Activated T-cell treated with anti-CD3 and anti-CD28 coated beads, Interleukin-2, amount 50 U/mL, for 72 hours (primary cell): ENCODE measurements at places on chromosomes 5 and 9. TPM values are rescaled to one million over a fixed set of nuclear protein-coding genes. Genes with fewer than 3 reads are reported as not detected.

DNA sequence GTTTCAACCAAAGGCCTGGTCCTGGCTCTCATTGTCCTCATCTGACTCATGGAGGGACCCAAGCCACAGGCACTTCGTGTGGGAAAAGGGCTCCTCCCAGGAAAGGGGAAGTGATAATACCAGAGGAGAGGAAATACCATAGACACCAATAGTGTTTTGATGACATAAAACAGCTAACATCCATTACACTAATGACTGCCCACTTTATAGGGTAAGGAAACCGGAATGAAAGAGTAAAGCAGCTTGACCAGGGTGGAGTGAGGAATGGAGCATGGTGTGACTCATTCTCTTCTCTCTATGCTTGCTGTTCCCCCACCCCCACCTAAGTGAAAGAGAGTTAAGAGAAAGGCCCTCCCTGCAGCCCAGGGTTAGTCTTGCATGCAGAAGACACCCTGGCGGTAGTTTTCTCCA, 67.4 kb upstream of the HRH2 start:
- H3K36me3 ChIP-seq: peaks cover under 1% of the 10 kb centered on the region
- peaks cover 5% of the 10 kb centered on the region for H3K4me1 ChIP-seq
- H3K4me3 ChIP-seq: no peak overlapping the region
- no peak overlapping the region for H3K27ac ChIP-seq
- DNase-seq: no peak

DNA sequence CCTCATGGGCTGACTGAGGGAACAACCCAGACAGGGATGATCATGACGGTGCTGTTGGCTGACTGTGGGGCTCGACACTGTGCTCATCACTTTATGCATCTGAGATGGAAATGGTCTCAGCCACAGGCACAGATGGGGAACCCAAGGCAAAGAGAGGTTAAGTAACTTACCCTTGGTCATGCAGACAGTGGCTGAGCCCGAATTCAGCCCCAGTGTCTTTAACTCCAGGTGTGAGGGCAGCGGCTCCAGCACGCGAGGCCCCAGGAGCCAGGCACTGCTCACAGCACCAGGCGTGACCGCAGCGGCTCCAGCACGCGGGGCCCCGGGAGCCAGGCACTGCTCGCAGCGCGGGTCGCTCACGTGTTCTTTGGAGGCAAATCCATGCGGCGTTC, 45.3 kb upstream of the FCN1 start:
- H3K27ac ChIP-seq: no peak overlapping the region
- DNase-seq: no peak
- H3K36me3 ChIP-seq: no peaks in the 10 kb centered on the region
- no peaks in the 10 kb centered on the region for H3K4me1 ChIP-seq
- H3K27me3 ChIP-seq: no peaks in the 10 kb centered on the region

GRCh38 chr9:88076286-88077070, 61.8 kb downstream of the SPATA31C2 start:
- no peaks in the 10 kb centered on the region for H3K36me3 ChIP-seq
- no peak overlapping the region for H3K27ac ChIP-seq
- H3K27me3 ChIP-seq: peaks cover 66% of the 10 kb centered on the region
- peak overlapping the region; percentile 86 for H3K4me3 ChIP-seq
- peaks cover 17% of the 10 kb centered on the region for H3K4me1 ChIP-seq

DNA sequence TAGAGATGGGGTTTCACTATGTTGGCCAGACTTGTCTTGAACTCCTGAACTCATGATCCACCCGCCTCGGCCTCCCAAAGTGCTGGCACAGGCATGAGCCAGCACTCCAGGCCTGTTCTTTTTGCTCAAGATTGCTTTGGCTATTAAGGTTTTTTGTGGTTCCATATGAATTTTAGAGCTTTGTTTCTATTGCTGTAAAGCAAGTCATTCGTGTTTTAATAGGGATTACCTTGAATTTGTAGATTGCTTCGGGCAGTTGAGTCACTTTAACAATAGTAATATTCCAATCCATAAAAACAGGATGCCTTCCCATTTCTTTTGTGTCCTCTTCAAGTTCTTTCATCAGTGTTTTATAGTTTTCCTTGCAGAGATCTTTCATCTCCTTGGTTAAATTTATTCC, 22.1 kb downstream of the C6 start:
- no peak overlapping the region for H3K27ac ChIP-seq
- no peak overlapping the region for H3K4me3 ChIP-seq
- DNase-seq: no peak
- no peaks in the 10 kb centered on the region for H3K4me1 ChIP-seq

- DNase-seq: no peak
- H3K36me3 ChIP-seq: no peaks in the 10 kb centered on the region
- no peaks in the 10 kb centered on the region for H3K27me3 ChIP-seq
- no peaks in the 10 kb centered on the region for H3K4me1 ChIP-seq
- no peak overlapping the region for H3K27ac ChIP-seq
These were observed 133.7 kb downstream of the NMUR2 start for GRCh38 chr5:152271420-152271819.

- no peaks in the 10 kb centered on the region for H3K27me3 ChIP-seq
- no peak for DNase-seq
- no peaks in the 10 kb centered on the region for H3K36me3 ChIP-seq
- H3K4me3 ChIP-seq: no peak overlapping the region
- H3K27ac ChIP-seq: no peak overlapping the region
- peaks cover 7% of the 10 kb centered on the region for H3K4me1 ChIP-seq
These were observed 240.0 kb upstream of the SLC24A2 start for GRCh38 chr9:20028849-20029231.

DNA sequence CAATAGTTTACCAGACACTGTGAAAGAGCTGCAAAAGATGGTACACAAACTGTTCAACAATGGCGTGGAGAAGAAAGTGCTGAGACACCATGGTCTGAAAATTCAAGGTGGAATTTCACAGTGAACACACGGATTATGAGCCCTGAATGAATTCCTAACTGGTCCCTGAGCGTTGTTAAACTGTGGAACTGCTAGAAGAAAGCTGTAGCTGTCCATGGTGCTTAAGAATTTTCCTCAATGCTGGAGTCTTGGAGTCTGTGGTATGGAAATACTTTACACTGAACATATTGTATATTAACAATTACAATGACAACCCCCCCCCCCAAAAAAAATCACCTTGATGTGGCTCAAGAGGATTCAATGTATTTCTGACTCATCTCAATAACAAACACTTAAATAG, 68.5 kb downstream of the SLC24A2 start:
- no peaks in the 10 kb centered on the region for H3K36me3 ChIP-seq
- H3K4me3 ChIP-seq: no peak overlapping the region
- no peak overlapping the region for H3K27ac ChIP-seq
- DNase-seq: no peak
- no peaks in the 10 kb centered on the region for H3K4me1 ChIP-seq
- H3K27me3 ChIP-seq: peaks cover 7% of the 10 kb centered on the region

GRCh38 chr5:151078490-151079262, 2.2 kb downstream of the TNIP1 start:
- H3K27ac ChIP-seq: peak overlapping the region; percentile 89
- DNase-seq: peak; percentile 84
- H3K4me3 ChIP-seq: peak overlapping the region; percentile 89
- H3K27me3 ChIP-seq: no peaks in the 10 kb centered on the region
- peaks cover 54% of the 10 kb centered on the region for H3K36me3 ChIP-seq

DNA sequence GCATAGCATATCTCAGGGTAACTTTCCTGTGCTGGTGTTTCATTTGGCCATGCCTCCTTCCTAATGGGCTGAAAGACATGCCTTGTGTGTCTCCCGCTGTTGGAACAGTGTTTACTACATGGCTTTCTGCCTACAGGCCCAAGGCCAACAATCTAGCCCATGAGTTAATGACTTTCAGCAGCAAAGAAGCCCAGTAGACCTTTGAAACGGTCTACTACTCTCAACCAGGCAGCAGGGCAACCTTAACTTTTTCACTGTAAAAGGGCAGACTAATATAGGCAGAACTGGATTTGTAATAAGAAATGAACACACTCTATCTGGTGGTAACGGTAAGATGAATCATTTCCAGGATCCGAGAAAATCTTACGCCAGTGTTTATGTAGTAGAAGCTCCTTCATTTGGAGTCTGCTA, 21.0 kb downstream of the C5orf15 start:
- H3K27me3 ChIP-seq: no peaks in the 10 kb centered on the region
- H3K4me1 ChIP-seq: no peaks in the 10 kb centered on the region
- no peak overlapping the region for H3K27ac ChIP-seq

GRCh38 chr9:113628621-113629020, 165.1 kb downstream of the RGS3 start:
- peaks cover 49% of the 10 kb centered on the region for H3K4me1 ChIP-seq
- H3K27ac ChIP-seq: no peak overlapping the region
- H3K4me3 ChIP-seq: no peak overlapping the region

Gene PCDHGB2
- total RNA-seq: 0.28 TPM

Gene ASPN
- not detected for total RNA-seq
